ENCODE measurements at places on chromosomes 1 and 21. TPM values are rescaled to one million over a fixed set of nuclear protein-coding genes. Genes with fewer than 3 reads are reported as not detected.

- H3K36me3 ChIP-seq = no peaks in the 10 kb centered on the region
- H3K4me3 ChIP-seq = no peak overlapping the region
- no peak for DNase-seq
- peaks cover 14% of the 10 kb centered on the region for H3K4me1 ChIP-seq
- no peaks in the 10 kb centered on the region for H3K27me3 ChIP-seq
Measured at GRCh38 chr21:29508301-29508700, 209.6 kb downstream of the BACH1 start.

DNA sequence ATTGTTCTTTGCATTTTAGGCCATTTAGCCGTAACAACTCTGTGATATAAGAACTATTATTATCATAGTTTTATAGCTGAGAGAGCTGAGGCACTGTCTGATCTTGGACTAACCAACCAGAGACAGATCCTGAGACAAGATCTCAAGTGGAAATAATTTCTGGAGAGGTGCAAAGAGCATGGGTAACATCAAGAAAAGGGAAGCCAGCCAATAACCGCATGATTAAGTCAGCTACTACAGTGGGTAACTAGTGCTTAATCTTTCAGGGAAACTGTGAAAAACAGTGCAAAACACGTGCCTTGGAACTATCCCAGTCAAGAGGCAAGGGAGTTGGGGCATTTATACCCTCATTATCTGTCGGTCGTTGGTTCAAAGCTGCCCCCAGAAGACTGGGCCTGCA, 105.8 kb downstream of the OMA1 start:
- H3K36me3 ChIP-seq = no peaks in the 10 kb centered on the region
- peaks cover 12% of the 10 kb centered on the region for H3K4me1 ChIP-seq
- no peak for DNase-seq
- H3K27ac ChIP-seq = no peak overlapping the region

- H3K27ac ChIP-seq = no peak overlapping the region
- no peaks in the 10 kb centered on the region for H3K27me3 ChIP-seq
- peaks cover 28% of the 10 kb centered on the region for H3K36me3 ChIP-seq
- H3K4me3 ChIP-seq = no peak overlapping the region
- DNase-seq = no peak
Measured at GRCh38 chr21:41744028-41744930, 22.6 kb downstream of the RIPK4 start.

DNA sequence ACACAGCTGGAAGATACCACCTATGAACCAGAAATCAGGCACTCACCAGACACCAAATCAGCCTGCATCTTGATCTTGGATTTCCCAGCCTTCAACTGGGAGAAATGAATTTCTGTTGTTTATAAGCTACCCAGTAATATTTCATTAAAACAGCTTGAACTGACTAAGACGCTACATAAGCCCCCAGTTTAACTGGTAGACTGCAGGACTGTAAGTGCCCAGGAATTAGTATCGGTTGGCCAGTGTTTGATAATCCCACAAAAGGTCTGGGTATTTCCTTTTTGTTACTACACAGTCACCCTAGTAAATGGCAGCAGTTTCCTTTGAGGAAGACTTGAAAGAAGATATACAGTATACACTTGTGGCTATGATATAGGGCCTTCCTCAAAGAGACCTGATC, 7.3 kb upstream of the SLC35D1 start:
- no peak overlapping the region for H3K4me3 ChIP-seq
- no peak overlapping the region for H3K27ac ChIP-seq
- peaks cover 10% of the 10 kb centered on the region for H3K4me1 ChIP-seq
- H3K36me3 ChIP-seq = no peaks in the 10 kb centered on the region
- no peak for DNase-seq

DNA sequence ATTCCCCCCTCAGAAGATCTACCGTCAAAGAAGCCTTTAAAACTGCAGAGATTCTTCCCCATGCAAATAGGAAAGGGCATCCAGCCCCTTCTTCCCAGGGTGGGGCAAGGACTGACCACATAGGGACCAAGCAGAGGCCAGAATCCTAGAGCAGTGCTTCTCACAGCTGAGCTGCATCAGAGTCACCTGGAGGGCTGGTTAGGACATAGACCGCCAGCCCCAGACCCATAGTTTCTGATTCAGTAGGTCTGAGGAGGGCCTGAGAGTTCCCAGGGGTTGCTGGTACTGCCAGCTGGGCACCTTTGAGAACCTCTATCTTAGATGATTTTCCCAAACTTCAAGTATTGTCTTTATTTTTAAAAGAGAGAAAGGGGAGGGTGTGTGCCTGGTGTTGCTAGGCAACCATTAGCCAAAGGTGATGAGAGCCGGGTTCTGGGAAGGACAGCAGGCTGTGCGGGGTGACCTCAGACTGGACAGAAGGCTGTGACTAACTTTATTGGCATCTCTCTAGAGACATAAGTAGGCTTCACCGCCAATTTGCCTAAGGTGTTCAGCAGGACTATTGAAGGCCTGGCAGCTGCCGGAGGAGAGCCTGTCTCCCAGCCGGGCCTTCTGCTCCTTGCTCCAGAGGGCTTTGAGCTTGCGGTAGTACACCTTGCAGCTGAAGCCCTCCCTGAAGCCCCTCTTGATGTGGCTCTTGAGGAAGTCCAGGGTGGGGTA, 3.0 kb downstream of the SPATA46 start:
- no peaks in the 10 kb centered on the region for H3K27me3 ChIP-seq
- H3K27ac ChIP-seq = no peak overlapping the region
- H3K4me1 ChIP-seq = peaks cover 6% of the 10 kb centered on the region
- no peak overlapping the region for H3K4me3 ChIP-seq

DNA sequence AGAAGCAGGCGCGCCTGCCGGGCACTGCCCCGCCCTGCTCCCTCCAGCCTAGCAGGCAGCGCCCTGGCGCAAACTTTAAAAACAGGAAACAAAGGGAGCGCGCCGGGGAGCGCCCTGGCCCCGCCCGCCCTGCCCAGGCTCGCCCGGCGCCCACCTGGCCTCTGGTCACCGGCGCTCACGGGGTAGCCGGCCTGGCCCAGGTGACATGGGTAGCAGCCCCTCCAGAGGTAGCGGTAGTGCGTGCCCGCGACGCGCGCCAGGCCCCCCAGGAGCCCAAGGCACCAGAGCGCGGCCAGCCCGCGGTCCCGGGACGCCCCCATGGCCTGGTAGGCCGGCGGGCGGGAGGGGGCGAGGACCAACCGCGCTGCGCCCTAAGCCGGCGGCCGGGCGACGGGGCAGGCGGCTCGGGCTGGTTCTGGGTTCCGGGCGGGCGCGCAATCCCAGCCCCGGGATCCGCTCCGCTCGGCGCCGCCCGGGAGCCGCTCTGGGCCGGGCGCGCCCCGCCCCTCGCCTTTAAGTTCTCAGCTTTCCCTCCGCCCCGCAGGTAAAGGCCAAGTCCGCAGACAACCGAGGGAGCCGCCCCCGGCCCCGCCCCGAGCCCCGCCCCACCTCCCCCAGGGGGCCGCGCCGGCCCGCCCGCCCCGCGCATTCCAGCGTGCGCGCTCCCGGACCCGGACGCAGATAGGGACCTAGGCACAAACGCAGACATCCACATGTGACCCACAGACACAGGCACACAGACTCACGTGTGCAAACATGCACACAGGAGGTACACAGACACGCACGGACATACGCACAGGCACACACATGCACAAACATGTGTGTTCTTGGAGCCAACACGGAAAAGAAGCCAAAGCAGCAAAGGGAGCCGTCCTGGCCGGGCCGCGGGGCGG, 76.7 kb downstream of the ARHGEF16 start:
- H3K4me3 ChIP-seq = peak overlapping the region; percentile 87
- DNase-seq = peak; percentile 85
- H3K4me1 ChIP-seq = peaks cover 6% of the 10 kb centered on the region
- H3K27ac ChIP-seq = peak overlapping the region; percentile 48

- no peaks in the 10 kb centered on the region for H3K36me3 ChIP-seq
- no peak overlapping the region for H3K27ac ChIP-seq
- H3K4me3 ChIP-seq = no peak overlapping the region
- peaks cover 5% of the 10 kb centered on the region for H3K4me1 ChIP-seq
- DNase-seq = no peak
Measured at GRCh38 chr1:186218654-186219352, 156.2 kb downstream of the TPR start.

Gene S1PR1
- total RNA-seq = 1.9 TPM

GRCh38 chr1:14404862-14405301, 193.6 kb upstream of the KAZN start:
- peaks cover 6% of the 10 kb centered on the region for H3K27me3 ChIP-seq
- H3K36me3 ChIP-seq = no peaks in the 10 kb centered on the region
- H3K4me1 ChIP-seq = no peaks in the 10 kb centered on the region
- no peak overlapping the region for H3K4me3 ChIP-seq
- no peak overlapping the region for H3K27ac ChIP-seq

DNA sequence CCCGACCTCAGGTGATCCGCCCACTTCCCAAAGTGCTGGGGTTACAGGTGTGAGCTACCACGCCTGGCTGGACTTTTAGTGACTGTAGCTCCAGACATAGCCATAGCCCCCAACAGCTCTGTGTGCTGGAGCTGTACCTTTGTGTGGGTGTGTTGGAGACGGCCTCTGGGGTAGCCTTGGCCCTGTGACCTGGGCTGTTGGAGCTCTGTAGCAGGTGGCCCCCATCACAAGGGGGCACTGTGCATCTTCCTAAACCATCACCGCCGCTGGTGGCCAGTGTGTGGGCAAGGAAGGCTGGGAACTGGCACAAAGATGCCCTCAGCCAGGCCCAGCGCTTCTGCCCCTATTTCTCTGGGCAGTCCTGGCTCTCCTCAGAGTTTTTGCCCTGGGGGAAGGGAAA, 38.4 kb upstream of the FOXO6 start:
- H3K4me3 ChIP-seq = no peak overlapping the region
- H3K4me1 ChIP-seq = peaks cover 22% of the 10 kb centered on the region
- DNase-seq = no peak
- H3K36me3 ChIP-seq = no peaks in the 10 kb centered on the region
- no peaks in the 10 kb centered on the region for H3K27me3 ChIP-seq

Gene PRKAA2
- 6.4 TPM for total RNA-seq

- H3K4me3 ChIP-seq = no peak overlapping the region
- H3K4me1 ChIP-seq = peaks cover 3% of the 10 kb centered on the region
- H3K27me3 ChIP-seq = no peaks in the 10 kb centered on the region
- no peak overlapping the region for H3K27ac ChIP-seq
Measured at GRCh38 chr1:109609881-109610280, 9.5 kb downstream of the GNAT2 start.

DNA sequence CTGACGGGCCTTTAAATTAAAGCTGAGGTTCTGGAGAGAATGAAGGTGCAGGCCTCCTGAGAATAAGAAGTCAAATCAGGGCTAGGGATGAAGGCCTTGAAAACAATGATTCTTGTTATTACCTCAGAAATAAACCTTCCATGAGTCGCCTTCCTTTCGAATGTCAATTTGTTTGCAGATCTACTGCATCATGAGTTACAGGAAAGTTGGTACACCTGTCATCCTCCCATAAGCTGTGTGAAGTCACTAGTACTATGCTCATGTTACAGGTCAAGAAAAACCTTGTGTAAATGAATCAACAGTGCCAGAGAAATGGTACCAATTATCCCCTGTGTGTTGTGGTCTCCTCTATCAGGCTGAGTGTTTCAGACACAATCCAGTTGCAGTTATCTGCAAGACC, 281.2 kb upstream of the PLXNA2 start:
- peaks cover 20% of the 10 kb centered on the region for H3K27me3 ChIP-seq
- no peak for DNase-seq
- H3K4me1 ChIP-seq = peaks cover 36% of the 10 kb centered on the region
- H3K36me3 ChIP-seq = no peaks in the 10 kb centered on the region
- no peak overlapping the region for H3K4me3 ChIP-seq

GRCh38 chr1:65278376-65279069, 30.8 kb upstream of the DNAJC6 start:
- H3K27ac ChIP-seq = no peak overlapping the region
- H3K4me1 ChIP-seq = peaks cover 35% of the 10 kb centered on the region
- H3K4me3 ChIP-seq = peak overlapping the region; percentile 65
- DNase-seq = no peak

- no peak overlapping the region for H3K4me3 ChIP-seq
- no peak for DNase-seq
- no peaks in the 10 kb centered on the region for H3K36me3 ChIP-seq
- no peaks in the 10 kb centered on the region for H3K27me3 ChIP-seq
- H3K4me1 ChIP-seq = peaks cover 8% of the 10 kb centered on the region
- H3K27ac ChIP-seq = no peak overlapping the region
Measured at GRCh38 chr1:87916965-87917364, 588.3 kb downstream of the LMO4 start.

- peaks cover 23% of the 10 kb centered on the region for H3K4me1 ChIP-seq
- DNase-seq = no peak
- no peak overlapping the region for H3K27ac ChIP-seq
- peak overlapping the region; percentile 91 for H3K4me3 ChIP-seq
Measured at GRCh38 chr1:55040933-55041494, 1.7 kb downstream of the PCSK9 start.

DNA sequence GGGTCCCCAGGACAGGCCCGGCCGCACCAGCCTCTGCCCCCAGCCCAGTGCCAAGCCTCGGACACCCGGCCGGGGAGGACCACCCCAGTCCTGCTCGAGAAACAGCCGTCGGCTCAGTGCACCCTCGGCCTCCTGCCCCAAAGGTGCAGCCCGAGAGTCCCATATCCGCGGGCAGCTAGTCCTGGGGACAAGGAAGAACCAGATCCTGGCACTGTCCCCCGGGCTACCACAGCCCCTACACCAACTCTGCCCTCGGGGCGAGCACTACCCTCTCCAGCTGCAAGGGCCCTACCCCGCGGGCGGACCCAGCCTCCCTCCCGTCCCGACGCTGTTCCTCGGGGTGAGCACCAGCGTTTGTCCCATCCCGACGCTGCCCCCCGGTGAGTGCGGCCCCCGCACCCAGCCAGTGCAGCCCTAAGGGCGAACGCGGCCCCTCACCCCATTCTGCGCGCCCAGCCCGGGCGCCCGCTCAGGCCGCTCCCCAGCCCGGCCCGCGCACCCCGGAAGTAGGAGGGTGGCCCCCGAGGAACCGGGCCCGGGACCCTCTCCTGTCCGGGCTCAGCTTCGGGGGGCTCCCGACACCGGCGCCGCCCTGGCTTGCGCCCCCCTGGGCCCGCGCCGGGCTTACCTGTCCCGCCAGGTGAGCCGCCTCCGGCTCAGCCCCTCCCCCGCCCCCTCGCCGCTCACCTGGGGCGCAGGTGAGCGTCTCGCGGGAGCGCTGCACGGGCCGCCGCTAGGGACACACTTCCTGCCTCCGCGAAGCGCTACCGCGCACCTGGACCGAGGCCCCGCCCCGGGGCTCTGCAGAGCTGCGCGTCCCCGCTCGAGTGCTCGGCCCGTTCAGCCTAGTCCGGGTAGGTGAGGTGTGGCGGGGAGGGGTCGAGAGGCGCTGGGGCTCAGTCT, at the start of gene KDF1:
TSS of gene KDF1 (minus strand) at position 747 of the 903 bp plus-strand sequence. CDS start 8,088 bp downstream, outside the sequence.
- peak; percentile 82 for DNase-seq
- peaks cover 5% of the 10 kb centered on the region for H3K4me1 ChIP-seq
- no peaks in the 10 kb centered on the region for H3K36me3 ChIP-seq
- peak within 1 kb of the TSS; percentile 93 for H3K4me3 ChIP-seq
- H3K27ac ChIP-seq = peak within 1 kb of the TSS; percentile 93
- H3K27me3 ChIP-seq = peaks cover 65% of the 10 kb centered on the region

Data from type B pancreatic cell (in vitro differentiated cells).